CD4-positive, alpha-beta T cell treated with Interleukin-6 at 100 ng/mL for 8 hours (primary cell): ENCODE measurements at places on chromosomes 3 and 15.

DNA sequence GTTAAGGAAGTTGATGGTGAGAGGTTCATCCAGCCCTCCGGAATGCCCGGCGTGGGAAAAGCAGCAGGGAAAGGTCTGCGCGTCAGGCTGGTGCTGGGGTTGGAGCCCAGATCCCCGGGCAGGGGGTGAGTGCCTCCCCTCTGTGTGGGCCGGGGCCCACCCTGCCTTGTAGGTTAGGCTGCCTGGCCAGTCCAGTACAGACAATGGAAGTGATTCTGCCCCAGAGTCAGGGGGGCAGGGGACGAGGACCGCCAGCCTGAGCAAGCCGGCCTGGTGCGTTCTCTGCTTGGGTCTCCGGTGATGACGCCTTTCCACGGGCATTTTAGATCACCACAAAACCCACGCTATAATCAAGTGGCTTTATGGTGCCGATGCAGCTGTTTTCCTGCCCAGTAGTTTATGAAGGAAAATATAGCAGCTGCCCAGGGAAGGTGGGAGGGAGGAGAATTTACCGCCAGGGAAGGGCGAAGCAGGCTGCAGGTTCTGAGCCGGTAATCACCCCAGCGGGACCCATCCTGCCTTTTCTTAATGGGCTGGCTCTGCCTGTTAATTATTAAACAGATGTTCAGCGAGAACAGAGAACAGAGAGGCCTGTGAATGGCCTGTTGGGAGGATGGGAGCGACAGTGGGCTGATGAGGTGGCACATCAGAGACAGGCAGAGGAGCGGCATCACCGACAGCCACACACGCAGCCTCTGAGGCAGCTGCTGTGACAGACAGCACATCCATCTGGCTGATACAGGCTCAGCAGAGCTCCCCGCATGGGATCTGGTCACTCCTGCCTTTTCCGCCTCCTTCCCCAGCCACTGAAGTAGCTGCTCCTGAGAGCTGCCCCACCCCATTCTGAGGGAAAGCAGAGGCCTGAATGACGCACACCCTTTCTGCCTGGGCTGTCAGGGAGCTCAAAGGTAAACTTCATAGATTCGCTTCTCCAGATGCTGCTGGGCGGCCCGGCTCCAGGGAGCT lies 35.2 kb downstream of the BDH1 start:
- DNase-seq: no peak

- DNase-seq: peak; percentile 8
Measured at GRCh38 chr3:71652781-71653413, 69.4 kb upstream of the FOXP1 start.

DNA sequence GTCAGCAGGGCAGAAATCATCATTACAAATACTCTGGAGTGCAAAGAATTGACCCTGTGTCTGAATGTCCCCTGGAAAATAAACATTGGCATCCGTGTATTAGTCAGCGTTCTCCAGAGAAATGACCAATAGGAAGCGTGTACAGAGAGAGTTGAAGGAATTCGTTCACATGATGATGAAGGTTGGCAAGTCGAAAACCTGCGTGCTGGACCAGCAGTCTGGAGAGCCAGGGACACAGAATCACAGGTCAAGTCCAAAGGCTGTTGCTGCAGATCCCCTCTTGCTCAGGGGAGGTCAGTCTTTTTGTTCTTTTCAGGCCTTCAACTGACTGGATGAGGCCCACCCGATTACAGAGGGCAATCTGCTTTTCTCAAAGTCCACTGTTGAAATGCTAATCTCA lies 16.6 kb downstream of the GP9 start:
- no peak for DNase-seq

GRCh38 chr15:46996359-46996758 lies 720.9 kb upstream of the SEMA6D start:
- no peak for DNase-seq

DNA sequence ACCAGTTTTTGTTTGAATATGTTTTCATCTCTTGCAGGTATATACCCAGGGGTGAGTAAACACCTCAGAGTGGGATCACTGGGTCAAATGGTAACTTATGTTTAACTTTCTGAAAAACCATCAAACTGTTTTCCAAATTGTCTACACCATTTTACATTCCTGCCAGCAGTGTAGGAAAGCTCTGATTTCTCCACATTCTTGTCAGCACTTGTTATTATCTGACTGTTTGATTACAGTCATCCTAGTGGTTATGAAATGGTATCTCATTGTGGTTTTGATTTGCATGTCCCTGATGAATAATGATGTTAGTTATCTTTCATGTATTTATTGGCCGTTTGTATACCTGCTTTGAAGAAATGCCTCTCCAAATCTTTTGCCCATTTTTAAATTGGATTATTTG lies 13.8 kb downstream of the FSD2 start:
- no peak for DNase-seq
